Fibroblast of pulmonary artery (primary cell): ENCODE measurements at places on chromosomes 11 and 22.

- no peak for DNase-seq
Observed at GRCh38 chr22:17267661-17268330, 48.6 kb upstream of the ADA2 start.

DNA sequence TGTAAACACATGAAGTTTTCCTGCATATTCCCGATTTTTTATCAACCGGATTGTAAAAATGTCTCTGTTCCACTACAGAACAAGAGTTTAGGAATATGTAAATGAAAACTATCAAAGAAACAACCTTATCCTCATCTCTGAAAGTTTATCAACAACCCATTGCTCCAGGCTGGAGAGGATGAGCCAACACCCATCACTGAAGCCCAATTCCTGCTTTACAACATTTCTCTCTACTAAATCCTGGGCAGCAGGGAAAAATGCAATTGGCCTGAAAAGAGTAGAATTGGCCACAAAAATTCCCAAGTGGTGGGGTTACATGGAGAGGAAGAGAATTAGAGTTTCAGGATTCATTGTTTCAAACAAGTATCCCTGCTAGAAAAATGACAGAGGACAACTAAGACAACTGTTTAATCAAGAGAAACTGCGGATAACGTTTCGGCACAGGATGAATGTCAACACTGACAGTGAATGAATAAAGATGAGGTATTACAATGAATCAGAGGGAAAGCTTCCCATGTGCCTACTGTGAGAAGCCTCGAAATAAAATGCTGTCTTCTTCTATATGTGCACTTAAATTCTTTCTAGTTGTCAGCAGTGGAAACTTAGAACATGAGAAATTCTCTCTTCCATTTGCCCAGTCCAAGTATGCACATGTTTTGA is 317.3 kb upstream of the ANO3 start:
- DNase-seq = no peak

DNA sequence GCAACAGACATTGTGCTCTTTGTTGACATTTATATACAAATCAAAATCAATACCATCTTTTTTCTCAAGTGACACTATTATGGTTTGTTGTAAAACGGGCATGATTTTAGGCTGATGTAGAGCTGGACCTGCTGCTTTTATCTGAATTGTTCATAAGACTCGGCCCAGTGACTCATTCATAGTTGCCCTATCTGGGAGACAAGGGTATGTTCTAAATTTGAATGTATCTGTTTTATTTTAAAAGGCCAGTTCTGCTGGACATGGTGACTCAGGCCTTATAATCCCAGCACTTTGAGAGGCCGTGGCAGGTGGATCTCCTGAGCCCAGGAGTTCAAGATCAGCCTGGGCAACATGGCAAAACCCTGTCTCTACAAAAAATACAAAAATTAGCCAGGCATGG is 39.3 kb downstream of the CEP295 start:
- DNase-seq = peak; percentile 52

DNA sequence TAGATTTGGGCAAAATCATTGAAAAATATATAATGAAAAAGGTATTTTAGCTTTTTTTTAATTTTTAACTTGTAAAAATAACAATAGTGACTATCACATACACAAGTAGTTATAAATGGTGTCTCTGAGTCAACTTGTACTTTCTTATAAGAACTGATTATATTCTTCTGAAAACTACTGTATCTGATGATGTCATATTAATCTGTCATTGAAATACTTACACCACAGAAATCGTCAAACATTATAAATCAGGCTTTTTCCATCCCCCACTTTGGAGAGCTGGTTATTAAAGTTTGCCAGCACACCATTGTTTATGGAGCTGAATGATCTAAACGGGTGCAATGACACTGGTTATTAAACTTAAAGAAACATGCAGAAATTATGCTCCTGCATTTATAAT is 1259.6 kb upstream of the CNTN5 start:
- no peak for DNase-seq

DNA sequence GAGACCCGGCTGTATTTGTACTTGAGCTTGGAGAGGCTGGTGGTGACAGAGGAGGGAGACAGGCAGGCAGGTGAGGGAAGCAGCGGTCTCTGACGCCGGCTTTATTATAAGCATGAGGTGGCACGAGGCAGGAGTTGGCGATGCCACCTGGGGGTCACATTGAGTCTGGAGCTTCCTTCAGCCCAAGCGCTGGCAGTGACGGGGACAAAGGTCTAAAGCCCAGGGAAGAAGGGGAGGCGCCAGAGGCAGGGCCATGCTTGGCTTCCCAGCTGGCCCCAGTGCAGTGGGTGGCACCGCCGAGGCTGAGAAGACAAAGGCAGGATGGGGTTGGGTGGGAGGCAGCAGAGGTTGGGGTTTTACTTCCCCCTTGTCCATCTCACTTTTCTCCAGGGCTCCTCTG is 4.5 kb downstream of the FXYD2 start:
- DNase-seq = no peak

DNA sequence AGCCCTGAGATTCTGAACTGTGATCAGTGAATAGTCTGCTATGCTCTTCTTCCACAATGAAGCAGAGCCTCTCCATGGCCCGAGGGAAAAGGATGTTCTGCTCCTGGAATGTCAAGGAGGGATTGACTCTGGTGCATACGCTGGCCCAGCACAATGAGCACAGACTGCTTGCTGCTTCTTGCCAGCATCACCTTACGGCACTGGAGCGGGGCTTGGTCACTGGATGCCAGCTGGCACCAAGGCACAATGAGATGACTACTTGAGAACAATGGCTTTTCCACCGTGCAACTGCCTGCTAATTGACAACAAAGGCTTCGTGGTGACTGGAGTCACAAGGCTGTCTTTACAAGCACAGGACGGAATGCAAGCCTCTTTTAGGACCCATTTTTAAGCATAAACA is 139.2 kb downstream of the DSCAML1 start:
- DNase-seq = no peak
